Stimulated activated CD4-positive, alpha-beta T cell treated with anti-CD3 and anti-CD28 coated beads, TNF-alpha, amount 100 ng/mL, for 1 hour (primary cell): ENCODE measurements at places on chromosomes 16 and 17.

GRCh38 chr16:77562497-77562896 lies 127.7 kb upstream of the ADAMTS18 start:
- no peak for DNase-seq

DNA sequence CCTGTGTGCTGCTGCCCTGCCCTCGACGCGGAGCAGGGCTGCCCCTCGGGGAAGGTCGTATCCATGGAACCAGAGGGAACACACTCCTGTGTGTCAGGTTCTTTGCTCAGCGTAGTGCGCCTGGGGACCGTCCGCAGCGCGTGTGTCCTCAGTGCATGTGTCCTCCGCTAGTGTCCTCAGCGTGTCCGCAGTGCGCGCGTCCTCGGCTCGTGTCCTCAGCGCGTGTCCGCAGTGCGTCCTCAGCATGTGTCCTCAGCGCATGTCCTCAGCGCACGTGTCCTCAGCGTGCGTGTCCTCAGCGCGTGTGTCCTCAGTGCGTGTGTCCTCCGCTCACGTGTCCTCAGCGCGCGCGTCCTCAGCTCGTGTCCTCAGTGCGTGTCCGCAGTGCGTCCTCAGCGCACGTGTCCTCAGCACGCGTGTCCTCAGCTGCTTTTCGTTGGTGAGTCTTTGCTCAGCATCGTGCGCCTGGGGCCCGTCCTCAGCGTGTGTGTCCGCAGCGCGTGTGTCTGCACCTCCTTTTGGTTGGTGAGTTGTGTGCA lies 59.2 kb upstream of the ZNF750 start:
- DNase-seq, result no peak

GRCh38 chr16:10036956-10037355 lies 145.3 kb downstream of the GRIN2A start:
- no peak for DNase-seq

- no peak for DNase-seq
These were observed 4.3 kb downstream of the CTU2 start for GRCh38 chr16:88710556-88710955.

- no peak for DNase-seq
These were observed 22.2 kb upstream of the DNAH17 start for GRCh38 chr17:78599419-78599818.

- no peak for DNase-seq
These were observed 74.5 kb downstream of the ERCC4 start for GRCh38 chr16:13994239-13995106.

GRCh38 chr16:23334950-23335349 lies 32.8 kb downstream of the SCNN1B start:
- no peak for DNase-seq

DNA sequence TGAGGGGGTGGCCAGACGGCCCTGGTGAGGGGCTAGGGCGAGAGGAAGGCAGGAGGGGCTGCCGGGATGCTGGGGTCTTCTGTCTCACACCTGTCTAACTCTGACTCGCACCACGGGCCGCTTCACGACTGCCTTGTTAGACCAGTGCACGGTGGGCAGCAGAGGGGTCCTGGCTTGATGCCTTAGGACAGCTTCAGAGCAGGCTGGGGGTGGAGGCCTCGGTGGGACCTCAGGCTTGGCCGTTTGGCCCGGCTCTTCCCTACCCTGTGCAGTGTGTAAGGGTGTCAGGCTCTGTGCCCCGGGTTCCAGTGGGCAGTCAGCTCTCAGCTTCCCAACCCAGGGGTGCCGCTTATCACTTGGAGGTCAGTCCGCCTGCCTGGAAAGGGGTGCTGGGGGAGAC lies 100.7 kb downstream of the OR1D5 start:
- no peak for DNase-seq

GRCh38 chr17:44804302-44805089 lies 25.6 kb downstream of the GJC1 start:
- DNase-seq, result no peak

DNA sequence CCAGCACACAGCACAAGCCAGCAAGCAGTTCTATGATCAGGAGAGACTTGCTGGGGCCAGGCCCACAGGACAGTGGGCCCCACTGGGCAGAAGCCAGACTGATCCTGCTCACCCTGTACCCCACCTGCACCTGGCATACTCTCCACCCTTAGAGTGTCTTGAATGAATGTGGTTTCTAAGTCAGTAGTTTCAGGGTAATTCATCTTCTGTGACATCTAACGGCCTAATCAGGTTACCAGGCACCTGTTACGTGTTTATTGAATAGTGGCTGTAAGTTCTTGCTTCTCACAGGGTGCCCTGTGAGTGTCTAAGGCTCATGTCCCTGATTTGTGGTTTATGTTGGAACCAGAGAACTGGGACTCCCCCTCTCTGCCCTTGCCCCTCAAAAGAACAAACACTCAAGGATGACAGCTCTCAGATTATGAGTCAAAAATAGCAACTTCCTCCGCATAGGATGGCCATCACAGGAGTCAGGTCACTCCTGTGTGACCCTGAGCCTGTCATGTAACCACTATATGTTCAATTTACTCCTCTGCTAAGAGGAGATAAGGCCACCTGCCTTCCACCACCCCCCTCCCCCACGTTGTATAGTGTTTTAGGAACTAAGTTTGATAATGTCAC lies 7.0 kb upstream of the OR2C1 start:
- DNase-seq, result no peak

- DNase-seq, result peak; percentile 30
These were observed 5.5 kb downstream of the IGSF6 start for GRCh38 chr16:21646721-21647561.

DNA sequence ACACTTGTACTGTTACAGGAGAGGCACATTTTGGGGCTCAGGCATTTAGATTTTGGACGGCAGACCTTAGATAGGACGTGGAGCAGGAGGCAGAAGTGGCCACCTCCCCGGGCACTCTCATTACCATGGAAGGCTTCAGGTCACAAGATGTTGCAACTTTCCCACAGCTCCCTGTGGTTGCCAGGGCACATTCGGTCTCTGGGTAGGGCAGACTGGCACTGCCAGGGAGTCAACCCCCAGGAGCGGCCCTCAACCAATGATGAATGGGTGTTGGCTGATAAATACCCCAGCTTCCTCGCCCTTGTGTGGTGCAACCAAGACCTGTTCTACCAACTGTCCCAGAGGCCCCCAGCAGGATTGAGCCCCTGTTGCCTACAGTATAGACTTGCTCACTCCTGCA lies 11.2 kb downstream of the NAGPA start:
- DNase-seq, result no peak

- DNase-seq, result no peak
These were observed 7.7 kb upstream of the GINS3 start for GRCh38 chr16:58384437-58385055.

- no peak for DNase-seq
These were observed 1.4 kb downstream of the WDR81 start for GRCh38 chr17:1725642-1726511.

GRCh38 chr17:9729735-9730420 lies 61.5 kb downstream of the DHRS7C start:
- no peak for DNase-seq

- DNase-seq, result no peak
These were observed 138.5 kb upstream of the IRX3 start for GRCh38 chr16:54425068-54425467.

- DNase-seq, result no peak
These were observed 265.8 kb upstream of the TNRC6C start for GRCh38 chr17:77692571-77693161.
